HL-60 (cell line): ENCODE measurements at places on chromosomes 12 and 14.
A peak's percentile ranks its signal among the peaks of the same experiment; 100 is the strongest.

DNA sequence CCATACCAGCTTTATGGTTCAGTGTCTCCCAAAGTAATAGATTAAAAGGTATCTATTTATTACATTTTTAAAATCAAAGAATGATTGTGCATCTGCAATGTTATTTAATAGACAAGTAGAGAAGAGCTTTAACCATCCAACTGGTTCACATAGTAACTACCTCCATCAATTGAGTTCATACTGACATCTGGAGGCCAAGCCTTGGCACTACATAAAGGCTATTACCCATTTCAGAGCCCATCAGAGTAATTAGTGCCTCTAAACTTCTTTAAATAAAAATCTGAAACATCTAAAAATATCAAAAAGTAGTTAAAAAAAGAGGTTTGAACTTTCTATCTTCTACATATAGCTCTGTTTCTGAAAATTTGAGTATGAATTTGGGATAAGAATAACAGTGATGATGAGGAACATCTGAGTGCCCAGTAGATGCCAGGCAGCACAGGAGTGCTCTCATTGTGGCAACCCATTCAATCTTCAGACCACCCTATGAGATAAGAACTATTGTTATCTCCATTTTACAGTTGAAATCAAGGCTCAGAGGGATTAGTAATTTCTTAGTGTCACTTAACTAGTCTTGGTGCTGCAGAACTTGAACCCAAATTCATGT is 132.9 kb upstream of the DAAM1 start:
- peak; percentile 19 for DNase-seq

- no peak for DNase-seq
Observed at GRCh38 chr12:9951026-9951675, 19.0 kb upstream of the CLEC2A start.

- no peak for DNase-seq
Observed at GRCh38 chr14:55977392-55978150, 140.6 kb upstream of the PELI2 start.

- no peak for DNase-seq
Observed at GRCh38 chr12:18057051-18057450, 32.9 kb downstream of the RERGL start.

GRCh38 chr12:19576506-19577280 is 137.4 kb downstream of the AEBP2 start:
- no peak for DNase-seq

DNA sequence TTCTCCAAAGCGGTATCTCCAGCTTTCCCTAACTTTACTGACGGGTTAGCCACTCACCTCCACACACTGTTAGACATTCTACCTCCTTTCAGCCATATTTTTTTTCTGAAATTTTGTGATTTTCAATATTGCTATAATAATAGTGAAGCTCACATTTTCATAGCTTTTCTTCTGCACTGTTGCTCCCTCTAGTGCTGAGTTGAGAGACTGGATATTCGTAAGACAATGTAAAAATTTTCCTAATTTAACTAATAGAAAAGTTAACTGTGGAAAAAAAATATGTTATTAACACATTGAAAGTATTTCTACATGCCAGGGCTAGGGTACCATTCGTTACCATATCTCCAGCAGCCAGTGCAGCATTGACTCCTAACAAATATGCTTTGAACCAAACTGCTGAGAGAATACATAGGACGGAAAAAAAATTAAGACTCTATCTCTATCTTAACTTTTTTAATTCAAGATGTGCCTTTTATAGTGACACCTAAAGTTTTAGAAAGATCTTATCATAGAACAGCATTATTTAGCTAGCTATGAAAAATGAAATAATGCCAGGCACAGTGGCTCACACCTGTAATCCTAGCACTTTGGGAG is 48.7 kb upstream of the ABCC9 start:
- DNase-seq: no peak

DNA sequence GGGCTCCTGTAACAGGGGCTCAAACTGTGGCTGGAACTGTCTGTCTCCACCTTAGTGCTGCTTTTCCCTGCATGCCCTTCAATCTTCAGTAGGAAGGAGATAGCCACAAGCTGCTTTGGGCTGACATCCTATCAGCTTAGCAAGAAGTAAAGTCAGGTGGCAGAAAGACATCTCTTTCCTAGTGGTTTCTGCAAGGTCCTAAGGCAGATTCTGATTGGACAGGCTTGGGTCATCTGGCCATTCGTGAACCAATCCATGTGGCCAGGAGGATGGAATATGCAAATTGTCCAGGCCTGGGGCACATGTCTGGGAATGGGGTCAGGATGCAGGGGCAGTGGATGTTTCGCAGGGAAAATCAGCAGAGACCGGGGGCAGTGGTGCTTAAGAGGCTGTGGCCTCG is 5.2 kb downstream of the RITA1 start:
- no peak for DNase-seq
